ENCODE measurements at places on chromosomes 1 and 21.

DNA sequence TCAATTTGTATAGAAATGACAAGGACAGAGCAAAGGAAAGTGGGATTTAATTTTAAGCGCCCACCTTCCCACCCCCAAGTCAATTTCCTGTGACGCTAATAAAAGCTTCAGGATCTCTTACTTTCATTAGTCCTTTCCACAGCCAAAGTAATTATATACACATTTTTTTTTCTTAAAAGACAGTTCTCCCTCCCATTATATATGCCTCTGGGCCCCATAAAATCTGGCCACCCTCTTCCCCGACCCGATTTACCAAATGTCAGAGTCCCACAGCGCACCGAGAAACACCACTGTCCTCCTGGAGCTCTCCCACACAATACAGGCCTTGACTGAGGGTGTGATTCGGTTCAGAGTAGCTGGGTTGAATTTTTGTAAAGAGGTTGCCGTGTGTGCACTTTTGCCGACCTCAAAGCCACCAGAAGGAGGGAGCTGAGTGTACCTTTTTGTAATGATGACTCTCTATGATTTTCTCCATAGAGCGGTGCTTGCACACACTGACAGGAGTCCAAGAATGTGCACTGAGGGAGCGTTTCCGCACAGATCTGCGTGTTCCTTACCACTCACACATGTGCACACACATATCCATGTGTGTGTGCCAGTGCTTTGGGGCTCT lies 26.2 kb upstream of the IL10 start:
- peak; percentile 52 for DNase-seq

DNA sequence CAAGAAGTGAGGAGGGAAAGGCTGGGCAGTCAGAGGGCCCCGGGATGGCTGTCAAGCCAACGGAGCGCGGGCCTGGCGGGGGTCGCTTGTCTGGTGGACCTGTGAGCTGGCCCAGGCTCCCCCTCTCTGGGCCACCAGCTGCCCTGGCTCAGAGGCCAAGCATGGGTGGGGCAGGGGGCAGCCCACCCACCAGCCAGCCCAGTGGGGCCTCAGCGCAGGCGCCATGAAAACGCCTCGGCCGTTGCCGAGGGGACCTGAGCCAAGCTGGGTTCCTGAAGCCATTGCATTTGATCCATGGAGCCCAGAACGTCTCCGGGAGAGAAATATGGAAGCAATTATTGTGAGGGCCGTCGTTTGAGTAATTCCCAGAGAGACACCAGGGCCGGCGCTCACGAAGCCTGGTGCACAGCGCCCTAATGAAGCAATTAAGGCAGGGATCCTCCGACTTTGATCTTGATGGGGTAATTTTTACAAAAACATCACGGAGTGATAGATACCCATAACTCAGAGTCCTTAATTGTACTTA lies 90.5 kb upstream of the TTC34 start:
- DNase-seq: no peak

DNA sequence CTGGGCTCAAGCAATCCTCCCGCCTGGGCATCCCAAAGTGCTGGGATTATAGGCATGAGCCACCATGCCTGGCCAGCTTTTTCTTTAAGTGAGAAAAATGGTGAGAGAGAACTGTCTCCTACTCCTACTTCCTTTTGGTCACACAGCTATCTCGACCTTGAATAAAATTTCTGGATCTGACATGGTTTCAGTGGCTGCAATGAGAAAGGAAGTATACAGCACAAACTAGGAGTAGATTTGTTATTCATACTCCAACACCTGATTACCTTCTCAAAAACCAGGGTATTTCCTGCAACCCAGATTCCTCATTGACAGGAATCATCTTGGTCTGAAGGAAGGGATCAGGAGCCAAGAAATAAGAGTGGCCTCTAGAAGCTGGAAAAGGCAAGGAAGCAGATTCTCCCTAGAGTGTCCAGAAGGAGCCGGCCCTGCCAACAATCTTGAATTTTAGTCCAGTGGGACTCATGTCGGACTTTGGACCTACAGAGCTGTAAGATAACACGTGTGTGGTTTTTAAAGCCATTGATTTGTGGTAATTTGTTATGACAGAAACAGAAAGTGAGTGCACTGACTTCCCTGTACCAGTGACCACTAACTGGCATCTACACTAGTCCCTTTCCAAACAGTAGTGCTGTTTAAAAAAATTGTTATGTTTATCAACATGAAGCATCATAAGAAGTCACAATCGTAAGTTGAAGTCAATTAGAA lies 516.6 kb downstream of the SMYD3 start:
- no peak for DNase-seq

DNA sequence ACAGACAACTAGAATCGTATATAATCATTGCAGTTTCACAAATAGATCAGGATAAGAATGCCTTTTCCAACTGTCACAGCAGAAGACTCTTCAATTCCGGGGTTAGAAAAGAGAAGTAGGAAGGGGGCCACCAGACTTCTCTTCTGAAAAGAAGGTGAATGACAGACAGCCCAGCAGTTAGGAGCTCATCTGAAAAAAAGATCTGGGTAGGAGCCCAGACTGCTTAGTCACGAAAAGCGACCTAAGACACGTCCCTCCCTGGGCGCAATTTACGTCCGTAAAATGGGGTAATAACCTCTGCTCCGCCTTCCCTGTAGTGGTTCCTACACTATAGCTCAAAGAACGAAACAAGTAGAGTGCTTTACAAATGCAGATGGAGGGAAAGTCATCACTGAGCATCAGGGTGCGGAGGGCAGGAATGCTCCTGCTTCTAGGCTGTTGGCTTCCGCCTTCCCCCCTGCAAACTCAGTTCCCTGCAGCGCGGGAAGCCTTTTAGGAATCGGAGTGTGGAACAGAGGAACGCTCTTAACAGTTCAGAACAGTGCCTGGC lies 582 bp downstream of the ORC1 start:
- DNase-seq: peak; percentile 70

- no peak for DNase-seq
Measured at GRCh38 chr1:212288615-212289014, 3.4 kb downstream of the PPP2R5A start.

- peak; percentile 5 for DNase-seq
Measured at GRCh38 chr1:112296908-112297307, 99.1 kb upstream of the CTTNBP2NL start.

GRCh38 chr21:24941316-24942185 lies 665.7 kb downstream of the MRPL39 start:
- no peak for DNase-seq

GRCh38 chr1:246836209-246836966 lies 95.4 kb downstream of the AHCTF1 start:
- DNase-seq: no peak

GRCh38 chr1:75100481-75101092 lies 33.6 kb upstream of the LHX8 start:
- DNase-seq: no peak

DNA sequence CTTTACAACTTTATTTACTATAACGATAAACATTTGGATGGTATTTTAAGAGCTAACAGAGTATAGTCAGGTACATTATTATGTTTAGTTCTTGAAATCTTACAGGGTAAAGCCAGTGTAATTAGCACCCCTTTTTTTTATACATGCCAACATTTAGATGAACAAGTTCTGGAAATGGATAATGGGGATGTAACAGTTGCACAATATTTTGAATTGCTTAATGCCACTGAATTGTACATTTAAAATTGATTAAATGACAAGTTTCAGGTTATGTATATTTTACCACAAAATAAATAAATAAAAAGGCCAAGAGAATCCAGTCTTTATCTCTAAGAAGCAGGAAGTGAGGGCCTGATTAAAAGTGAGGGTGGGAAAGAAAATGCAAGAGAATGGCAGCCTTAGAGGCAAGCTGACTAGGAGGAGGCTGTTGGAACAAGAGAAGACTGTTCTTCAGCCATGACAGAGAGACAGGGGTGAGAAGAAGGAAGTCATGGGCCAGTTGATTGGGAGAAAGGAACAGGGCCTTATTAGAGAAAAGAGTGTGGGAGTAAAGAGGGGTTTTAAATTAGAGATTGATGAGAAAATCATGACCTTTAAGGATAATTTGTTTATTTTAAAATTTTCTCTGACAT lies 49.9 kb upstream of the TNFSF18 start:
- DNase-seq: no peak

- no peak for DNase-seq
Measured at GRCh38 chr1:227429447-227430359, 111.4 kb upstream of the CDC42BPA start.

DNA sequence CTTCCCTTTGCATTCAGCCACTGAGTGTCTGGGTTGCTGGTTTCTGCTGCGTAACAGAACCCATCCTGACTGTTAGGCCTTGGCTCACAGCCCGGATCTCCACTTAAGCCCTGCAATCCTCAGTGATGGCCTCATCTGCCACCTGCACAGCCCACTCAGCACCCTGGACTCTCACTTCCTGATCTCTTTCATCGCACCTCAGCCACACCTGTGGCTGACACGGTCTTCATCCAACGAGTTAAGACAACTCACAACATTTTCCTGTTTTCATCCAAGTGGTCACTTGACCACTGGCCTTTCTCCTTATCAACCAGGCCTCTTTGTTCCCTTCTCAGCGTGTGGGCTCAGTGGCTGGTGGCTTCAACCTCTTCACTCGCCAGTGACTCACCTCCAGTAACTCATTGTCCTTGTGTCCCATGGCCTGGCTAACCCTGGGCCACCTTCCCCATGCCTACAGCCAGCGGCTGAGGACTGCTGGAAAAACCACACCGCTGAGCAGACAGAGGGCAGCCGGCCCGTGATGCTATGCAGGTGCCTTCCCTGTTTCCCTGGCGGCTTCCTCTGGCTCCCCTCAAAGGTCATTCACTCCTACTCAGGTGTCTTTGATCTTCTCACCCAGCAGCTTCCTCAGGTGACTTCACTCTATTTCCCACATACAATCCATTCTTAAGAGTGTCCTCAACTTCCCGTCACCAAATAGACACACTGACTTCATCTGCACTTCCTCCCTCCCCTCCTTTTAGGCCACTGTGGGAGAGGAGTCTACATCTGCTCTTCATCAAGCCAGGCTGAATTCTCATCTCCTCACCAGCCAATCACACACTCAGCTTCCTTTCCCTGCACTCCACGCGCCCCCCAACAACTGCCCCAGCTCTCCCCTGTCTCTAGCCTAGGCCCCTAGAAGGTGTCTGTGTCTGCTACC lies 19.9 kb upstream of the EDN2 start:
- DNase-seq: no peak
